ENCODE measurements at places on chromosomes 13 and 19.

DNA sequence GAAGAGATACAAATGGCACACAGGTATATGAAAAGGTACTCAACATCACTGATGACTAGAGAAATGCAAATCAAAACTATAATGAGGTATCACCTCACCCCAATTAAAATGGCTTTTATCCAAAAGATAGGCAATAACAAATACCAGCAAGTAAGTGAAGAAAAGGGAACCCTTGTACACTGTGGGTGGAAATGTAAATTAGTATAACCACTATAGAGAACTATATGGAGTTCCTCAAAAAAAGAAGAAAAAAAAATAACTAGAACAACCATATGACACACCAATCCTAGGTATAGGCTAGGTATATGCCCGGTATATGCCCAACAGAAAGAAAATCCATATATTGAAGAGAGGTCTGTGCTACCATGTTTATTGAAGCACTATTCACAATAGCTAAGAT is 150.9 kb downstream of the VWA8 start:
- DNase-seq, result no peak

GRCh38 chr19:28744014-28744413 is 468.9 kb downstream of the UQCRFS1 start:
- no peak for DNase-seq

GRCh38 chr13:108176685-108177274 is 38.6 kb downstream of the LIG4 start:
- DNase-seq, result peak; percentile 74

- DNase-seq, result no peak
These were observed 122.6 kb downstream of the POSTN start for GRCh38 chr13:37475966-37476365.

DNA sequence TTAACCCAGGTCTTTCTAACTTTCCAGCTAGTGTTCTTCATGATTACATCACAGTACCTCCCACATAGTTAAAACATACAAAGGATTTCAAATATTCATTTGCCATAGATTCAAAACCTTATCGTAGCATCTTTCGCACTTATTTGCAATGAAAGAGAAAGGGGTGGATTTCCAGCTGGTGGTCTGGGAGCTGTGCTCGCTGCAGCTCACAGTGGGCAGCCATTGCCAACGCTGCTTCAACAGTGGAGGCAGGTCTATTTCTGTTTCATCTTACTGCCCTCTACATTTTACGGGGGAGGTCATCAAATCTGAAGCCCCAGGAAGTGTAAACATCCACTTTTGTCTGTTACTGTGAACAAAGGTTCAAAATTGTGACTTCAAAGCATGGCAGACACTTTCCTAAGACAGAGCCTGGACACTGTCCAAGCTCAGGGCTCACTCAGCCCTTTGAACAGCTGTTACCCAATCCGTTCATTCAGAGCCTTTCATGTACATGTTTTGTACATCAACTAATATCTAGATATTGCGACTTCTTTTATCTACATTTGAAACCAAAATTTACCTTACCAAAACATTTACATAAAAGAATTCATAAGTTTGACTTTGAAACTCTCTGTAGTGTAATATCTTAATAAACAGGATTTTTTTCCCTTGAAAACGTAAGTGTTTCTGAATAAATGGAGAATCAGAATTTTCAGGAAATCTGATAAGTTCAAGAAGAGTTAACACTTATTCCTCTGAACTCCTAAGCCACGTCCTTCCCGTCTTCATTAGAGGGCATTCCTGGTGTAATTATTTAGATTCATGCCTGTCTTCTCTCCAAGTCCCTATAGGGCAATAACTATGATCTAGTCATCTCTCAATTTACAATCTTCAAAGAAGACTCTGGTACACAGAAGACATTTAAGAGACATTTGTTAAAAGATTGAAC is 25.1 kb downstream of the STARD13 start:
- DNase-seq, result no peak

GRCh38 chr19:50460161-50460765 is 16.0 kb upstream of the EMC10 start:
- no peak for DNase-seq

- peak; percentile 43 for DNase-seq
These were observed 420 bp downstream of the ECH1 start for GRCh38 chr19:38831142-38831605.

- DNase-seq, result no peak
These were observed 361.5 kb downstream of the RFC3 start for GRCh38 chr13:34179481-34179880.

GRCh38 chr19:51694318-51695085 is 1.4 kb downstream of the SPACA6 start:
- no peak for DNase-seq

DNA sequence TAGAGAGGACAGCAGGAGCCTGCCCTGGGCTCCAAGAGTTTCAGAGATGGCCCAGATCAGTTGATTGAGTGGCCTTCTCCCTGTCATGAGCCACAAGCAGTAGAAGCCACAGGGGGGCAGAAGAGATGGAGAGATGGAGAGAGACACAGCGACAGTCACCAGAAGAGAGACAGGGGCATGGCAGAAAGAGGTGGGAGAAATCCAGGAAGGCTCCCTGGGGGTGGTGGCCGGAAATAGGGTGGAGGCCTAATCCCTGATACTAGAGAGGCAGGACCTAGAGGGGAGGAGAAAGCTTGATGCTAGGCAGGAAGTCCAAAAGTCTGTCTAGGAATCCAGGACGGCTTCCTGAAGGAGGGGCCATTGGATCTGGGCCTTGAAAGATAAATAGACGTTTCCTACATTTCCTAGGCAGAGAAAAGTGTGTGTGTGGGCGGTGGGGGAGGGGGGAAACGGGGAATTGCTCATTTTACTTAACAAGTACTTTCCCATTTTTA is 9.6 kb upstream of the TPM4 start:
- no peak for DNase-seq

GRCh38 chr19:1455336-1456120 is 5.6 kb downstream of the APC2 start:
- DNase-seq, result peak; percentile 99

DNA sequence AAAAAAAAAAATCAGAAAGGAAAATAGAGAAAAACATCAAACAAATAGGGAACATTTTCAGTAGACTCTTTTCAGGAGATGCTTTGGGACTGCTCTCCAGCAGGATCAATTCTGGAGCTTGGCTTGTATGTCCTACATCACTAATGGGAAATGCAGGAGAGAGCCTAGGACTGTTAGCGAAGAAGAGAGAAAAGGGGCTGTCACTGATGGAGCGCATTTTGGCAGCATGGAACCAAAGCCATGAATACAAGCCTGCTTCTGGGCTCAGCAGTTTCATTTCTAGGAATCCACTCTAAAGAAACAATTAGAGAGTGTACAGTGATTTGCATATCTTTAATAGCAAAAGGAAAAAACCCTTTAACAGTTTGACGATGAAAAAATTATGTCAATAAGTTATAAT is 203.9 kb downstream of the NUFIP1 start:
- no peak for DNase-seq

DNA sequence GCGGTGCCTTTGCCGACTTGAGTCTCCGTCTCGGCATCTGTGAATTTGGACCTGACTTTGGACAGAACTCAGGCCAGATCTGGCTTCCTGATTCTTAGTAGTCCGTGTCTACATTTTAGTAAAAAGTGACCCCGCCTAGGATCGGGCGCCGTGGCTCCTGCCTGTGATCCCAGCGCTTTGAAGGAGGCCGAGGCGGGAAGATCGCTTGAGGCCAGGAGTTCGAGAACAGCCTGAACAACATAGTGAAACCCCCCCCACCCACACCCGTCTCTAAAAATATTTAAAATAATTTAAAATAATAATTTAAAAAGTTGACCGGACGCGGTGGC is 849 bp upstream of the TCF3 start:
- no peak for DNase-seq

GRCh38 chr13:109809216-109809932 is 23.0 kb upstream of the IRS2 start:
- DNase-seq, result no peak

DNA sequence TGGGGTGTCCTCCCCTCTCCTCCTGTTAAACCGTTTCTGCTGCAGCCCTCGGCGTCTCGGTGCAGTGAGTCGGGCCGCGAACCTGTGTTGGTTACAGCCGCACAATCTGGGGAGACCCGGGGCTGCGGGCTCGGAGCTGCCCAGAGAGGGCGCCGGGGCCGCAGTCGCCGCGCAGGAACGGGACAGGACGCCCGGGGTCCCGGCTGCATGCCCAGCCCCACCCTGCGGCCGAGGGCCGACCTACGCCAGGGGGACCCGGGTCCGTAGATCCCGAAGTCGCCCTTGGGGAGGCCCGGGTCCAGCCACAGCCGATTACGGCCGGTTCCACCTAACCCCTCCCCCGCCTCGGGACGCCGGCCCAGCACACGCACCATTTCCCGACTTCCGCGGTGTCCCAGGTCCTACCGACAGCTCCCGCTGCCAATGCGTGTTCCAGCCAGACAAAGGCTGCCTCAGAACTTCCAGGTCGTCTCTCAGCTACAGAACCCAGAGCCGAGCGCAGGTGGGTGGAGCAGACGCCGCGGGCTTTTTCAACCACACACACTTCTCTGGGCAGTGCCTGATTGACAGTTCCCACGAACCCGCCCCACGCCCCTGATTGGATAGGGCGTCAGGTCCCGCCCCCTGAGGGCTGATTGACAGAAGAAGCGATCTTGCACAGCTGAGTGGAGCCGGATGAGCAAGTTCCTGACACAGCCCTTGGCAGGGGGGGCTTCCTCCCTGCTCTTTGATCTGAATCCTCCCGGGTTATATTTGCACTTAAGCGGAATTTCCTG is at the start of gene ZNF443:
TSS of gene ZNF443 (minus strand) at position 481 of the 776 bp plus-strand sequence. CDS start at position 374, 107 bp downstream.
- DNase-seq, result peak; percentile 100

- no peak for DNase-seq
These were observed 21.0 kb downstream of the FBXL12 start for GRCh38 chr19:9797871-9798270.

DNA sequence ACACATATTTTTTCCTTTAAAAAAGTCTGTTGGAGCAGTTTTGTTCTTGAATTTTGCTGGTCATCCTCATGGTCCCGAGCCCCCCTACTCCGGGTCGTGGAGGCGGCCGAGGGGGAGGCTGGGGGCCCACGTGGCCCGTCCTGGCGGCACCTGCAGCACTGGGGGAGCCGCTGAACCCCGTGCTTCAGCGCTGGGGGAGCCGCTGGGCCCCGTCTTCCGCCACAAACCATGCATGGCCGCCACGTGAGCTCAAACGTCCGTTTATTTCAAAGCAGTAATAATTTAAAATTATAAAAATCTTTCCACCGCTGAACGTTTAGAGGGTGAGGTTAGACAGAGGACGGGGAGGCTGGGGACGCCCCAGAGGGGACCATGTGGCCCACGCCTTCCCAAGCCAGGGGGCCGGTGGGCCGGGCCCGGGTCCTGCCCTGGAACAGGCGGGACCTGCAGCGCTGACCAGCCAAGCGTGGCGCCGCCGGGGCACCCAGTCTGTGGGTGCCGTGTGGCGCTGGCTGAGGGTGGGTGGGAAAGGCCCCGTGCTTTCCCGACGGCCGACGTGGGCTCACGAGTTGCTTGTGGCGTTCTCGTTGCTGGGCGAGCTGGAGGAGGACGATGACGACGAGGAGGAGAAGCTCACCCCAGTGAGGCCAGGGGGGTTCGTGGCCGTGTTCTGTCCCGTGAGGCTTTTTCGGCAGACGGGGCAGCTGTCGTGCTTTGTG is 8.0 kb downstream of the FGF22 start:
- no peak for DNase-seq

DNA sequence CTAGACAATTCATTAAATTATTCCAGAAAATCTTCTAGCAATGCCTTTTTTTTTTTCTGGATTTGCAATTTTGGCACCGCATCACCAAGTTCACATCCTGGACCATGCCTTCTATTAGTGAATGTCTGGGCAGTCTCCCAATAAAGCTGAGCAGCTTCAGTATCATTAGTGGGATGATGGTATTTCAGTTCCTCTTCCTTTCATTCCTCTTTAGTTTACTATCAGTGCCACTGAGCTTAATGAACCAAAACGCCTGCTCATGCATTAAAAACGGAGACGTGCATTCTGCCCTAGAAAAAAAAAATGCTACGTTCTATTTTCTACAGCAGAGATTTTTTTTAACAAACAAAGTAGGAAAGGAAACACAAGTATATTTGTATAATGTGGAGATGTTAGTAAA is 343.0 kb downstream of the PCDH9 start:
- DNase-seq, result no peak

Data from WTC11 (cell line).